ENCODE measurements at places on chromosomes 2 and 18.

- DNase-seq: no peak
These were observed 121.8 kb downstream of the SLC8A1 start for GRCh38 chr2:40330096-40330495.

DNA sequence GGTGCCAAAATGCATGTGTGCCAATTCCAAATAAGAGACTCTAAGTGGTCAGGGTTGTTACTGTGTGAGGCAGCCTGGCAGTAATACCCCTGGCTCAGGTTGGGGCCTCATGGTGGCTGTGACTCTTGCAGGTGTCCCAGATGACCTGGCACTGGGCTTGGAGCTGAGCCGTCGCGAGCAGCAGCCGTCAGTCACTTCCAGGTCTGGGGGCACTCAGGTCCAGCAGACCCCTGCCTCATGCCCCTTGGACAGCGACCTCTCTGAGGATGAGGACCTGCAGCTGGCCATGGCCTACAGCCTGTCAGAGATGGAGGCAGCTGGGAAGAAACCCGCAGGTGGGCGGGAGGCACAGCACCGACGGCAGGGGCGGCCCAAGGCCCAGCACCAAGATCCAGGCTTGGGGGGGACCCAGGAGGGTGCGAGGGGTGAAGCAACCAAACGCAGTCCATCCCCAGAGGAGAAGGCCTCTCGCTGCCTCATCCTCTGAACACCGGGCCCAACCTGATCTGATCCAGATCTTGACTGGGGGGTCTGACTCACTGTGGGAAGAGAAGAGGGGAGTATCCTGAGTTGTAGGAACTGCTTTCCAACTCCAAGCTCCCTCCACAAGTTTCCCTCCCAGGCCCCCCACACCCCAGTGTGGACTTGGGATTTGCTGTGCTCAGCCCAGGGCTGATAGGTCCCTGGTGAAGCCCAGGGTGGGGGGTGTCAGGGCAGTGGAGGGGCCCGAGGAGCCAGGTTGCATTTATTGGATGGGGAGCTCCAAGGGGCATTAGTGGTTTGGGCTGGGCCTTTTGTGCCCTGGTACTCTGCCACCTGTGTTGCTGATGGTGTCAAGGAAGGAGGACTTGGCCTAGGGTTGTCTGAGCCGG lies 5.6 kb downstream of the DNAJB2 start:
- no peak for DNase-seq

DNA sequence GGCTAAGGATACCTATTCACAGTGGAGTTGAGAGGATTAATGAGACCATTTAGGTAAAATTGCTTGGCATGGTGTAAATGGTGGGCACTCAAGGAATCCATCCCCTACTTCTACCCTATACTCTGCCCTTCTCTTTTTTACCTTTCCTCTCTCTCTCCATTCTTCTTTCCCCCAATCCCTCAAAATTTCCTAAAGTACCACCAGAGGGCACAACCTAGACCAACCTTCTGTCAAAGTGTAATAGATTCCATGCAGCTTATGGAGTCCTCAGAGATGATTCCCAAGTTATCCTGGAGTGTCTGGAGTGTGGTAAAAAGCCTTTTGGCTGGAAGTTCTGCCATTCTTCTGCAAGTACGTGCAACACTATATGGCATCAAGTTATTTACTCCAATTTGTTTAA lies 33.0 kb upstream of the CCDC195 start:
- no peak for DNase-seq

- no peak for DNase-seq
These were observed 114.4 kb upstream of the HAAO start for GRCh38 chr2:42906557-42907411.

All from iPS DF 19.7 (cell line).